ENCODE measurements at places on chromosomes 3 and 15. TPM values are rescaled to one million over a fixed set of nuclear protein-coding genes. Genes with fewer than 3 reads are reported as not detected.

GRCh38 chr3:183586477-183586876 lies 31.0 kb upstream of the KLHL6 start:
- no peak overlapping the region for H3K27ac ChIP-seq
- no peaks in the 10 kb centered on the region for H3K36me3 ChIP-seq
- no peaks in the 10 kb centered on the region for H3K4me1 ChIP-seq
- DNase-seq = no peak
- H3K27me3 ChIP-seq = no peaks in the 10 kb centered on the region

GRCh38 chr3:128466840-128467541 lies at the start of gene DNAJB8:
Gene DNAJB8 (minus strand): TSS chr3:128466890. CDS start chr3:128463245, 3,645 bp downstream.
- H3K4me1 ChIP-seq = no peaks in the 10 kb centered on the region
- H3K36me3 ChIP-seq = no peaks in the 10 kb centered on the region
- no peak for DNase-seq
- no peak within 1 kb of the TSS for H3K27ac ChIP-seq
- H3K4me3 ChIP-seq = no peak within 1 kb of the TSS

Gene MED12L
- 6.4 TPM for total RNA-seq

Gene ANKUB1
- total RNA-seq = not detected

Gene CILP
- not detected for total RNA-seq

- H3K4me3 ChIP-seq = no peak overlapping the region
- no peaks in the 10 kb centered on the region for H3K4me1 ChIP-seq
- peaks cover 9% of the 10 kb centered on the region for H3K27me3 ChIP-seq
Observed at GRCh38 chr15:28930011-28930410, 44.2 kb downstream of the APBA2 start.

GRCh38 chr3:83601704-83602103 lies 1357.1 kb upstream of the CADM2 start:
- H3K27ac ChIP-seq = no peak overlapping the region
- no peaks in the 10 kb centered on the region for H3K4me1 ChIP-seq
- no peaks in the 10 kb centered on the region for H3K27me3 ChIP-seq
- no peak for DNase-seq

- H3K27ac ChIP-seq = no peak overlapping the region
- peaks cover 9% of the 10 kb centered on the region for H3K4me1 ChIP-seq
- H3K36me3 ChIP-seq = no peaks in the 10 kb centered on the region
- H3K27me3 ChIP-seq = no peaks in the 10 kb centered on the region
- H3K4me3 ChIP-seq = no peak overlapping the region
- no peak for DNase-seq
Observed at GRCh38 chr3:156459434-156459833, 95.5 kb downstream of the SSR3 start.

Gene MSL2
- total RNA-seq = 34.8 TPM

Gene CPNE9
- 0.98 TPM for total RNA-seq

DNA sequence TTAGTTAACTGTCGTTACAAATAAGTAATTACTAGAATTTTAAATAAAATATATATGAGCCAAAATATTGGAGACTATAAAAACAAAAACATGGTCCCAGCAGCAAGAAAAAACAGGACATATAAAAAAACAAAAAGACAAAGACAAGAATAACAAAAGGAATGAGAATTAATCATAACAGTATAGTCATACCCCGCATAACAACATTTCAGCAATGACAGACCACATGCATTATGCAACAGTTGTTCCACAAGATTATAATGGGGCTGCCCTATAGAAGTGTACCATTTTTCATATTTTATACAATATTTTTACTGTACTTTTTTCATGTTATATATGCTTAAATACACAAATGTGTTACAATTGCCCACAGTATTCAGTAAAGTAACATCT lies 5.6 kb downstream of the HLTF start:
- H3K27me3 ChIP-seq = no peaks in the 10 kb centered on the region
- H3K4me3 ChIP-seq = no peak overlapping the region
- no peak for DNase-seq
- no peak overlapping the region for H3K27ac ChIP-seq
- peaks cover 11% of the 10 kb centered on the region for H3K4me1 ChIP-seq
- peaks cover 7% of the 10 kb centered on the region for H3K36me3 ChIP-seq

- H3K27ac ChIP-seq = no peak overlapping the region
- no peaks in the 10 kb centered on the region for H3K4me1 ChIP-seq
- H3K27me3 ChIP-seq = no peaks in the 10 kb centered on the region
- DNase-seq = no peak
Observed at GRCh38 chr15:77581896-77582569, 50.7 kb downstream of the LINGO1 start.

DNA sequence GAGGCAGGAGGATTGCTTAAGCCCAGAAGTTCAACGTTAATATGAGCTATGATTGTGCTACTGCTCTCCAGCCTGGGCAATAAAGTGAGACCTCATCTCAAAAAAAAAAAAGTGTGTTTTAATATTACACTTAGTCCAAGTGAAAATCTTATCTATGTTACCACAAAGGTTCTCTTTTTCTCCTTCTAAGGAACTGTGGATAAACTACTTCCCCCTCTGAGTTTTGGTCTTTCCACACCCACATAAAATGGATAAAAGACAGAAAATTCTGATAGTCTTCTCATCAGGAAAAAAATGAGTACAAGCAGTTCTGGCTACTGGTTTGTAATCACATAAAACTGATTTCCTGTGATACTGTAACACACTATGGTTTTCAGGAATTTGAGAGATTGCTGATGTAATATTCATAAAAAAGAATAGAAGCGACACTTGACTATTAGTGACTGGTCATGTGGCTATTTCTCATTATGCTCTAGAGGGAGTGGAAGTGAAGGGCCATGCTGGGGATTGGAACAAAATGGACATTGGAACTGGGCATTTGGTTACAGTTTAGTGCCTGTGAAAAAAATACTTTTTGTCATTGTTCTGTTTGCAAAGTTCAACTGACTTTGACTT lies 68.2 kb downstream of the RYR3 start:
- H3K4me1 ChIP-seq = no peaks in the 10 kb centered on the region
- no peak for DNase-seq
- H3K27ac ChIP-seq = no peak overlapping the region

Gene ESYT3
- 0.05 TPM for total RNA-seq

DNA sequence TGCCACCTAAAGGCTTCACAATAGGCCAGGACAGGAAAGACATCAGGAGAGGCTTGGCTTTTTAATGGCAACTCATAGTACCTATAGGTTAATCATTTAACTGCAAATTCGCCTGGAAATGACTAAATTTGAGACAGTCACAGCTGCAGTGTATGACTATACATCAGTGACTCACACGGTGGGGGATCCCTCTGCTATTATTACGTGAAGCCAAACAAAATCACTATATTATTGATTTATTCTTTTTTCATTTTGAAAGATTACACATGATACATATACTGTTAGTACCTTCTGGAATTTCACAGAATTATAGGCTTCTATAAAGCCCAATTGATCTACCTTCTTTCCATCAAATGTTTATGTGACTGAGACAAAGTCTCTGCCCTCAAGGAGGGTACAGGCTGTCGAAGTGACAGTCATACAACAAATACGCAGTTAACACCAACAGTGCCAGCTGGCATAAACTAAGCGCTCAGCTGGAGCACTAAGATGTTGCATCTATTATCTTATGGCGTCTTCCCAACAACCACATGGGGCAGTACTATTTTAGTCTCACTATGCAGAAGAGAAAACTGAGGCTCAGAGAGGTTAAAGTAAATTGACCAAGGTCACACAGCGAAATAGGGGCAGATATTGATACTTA lies 82.0 kb upstream of the LMOD3 start:
- H3K4me1 ChIP-seq = peaks cover 10% of the 10 kb centered on the region
- H3K27ac ChIP-seq = no peak overlapping the region
- no peaks in the 10 kb centered on the region for H3K27me3 ChIP-seq
- H3K36me3 ChIP-seq = no peaks in the 10 kb centered on the region
- DNase-seq = no peak

- no peaks in the 10 kb centered on the region for H3K27me3 ChIP-seq
- H3K4me1 ChIP-seq = no peaks in the 10 kb centered on the region
- no peak overlapping the region for H3K4me3 ChIP-seq
- DNase-seq = no peak
- H3K27ac ChIP-seq = no peak overlapping the region
- H3K36me3 ChIP-seq = no peaks in the 10 kb centered on the region
Observed at GRCh38 chr3:111210866-111211564, 139.4 kb downstream of the NECTIN3 start.

GRCh38 chr3:193777524-193777923 lies 184.5 kb downstream of the OPA1 start:
- DNase-seq = no peak
- no peaks in the 10 kb centered on the region for H3K36me3 ChIP-seq
- H3K4me1 ChIP-seq = peaks cover 24% of the 10 kb centered on the region
- peaks cover 19% of the 10 kb centered on the region for H3K27me3 ChIP-seq
- no peak overlapping the region for H3K27ac ChIP-seq
- H3K4me3 ChIP-seq = no peak overlapping the region

Gene NCKIPSD
- total RNA-seq = 36.9 TPM

DNA sequence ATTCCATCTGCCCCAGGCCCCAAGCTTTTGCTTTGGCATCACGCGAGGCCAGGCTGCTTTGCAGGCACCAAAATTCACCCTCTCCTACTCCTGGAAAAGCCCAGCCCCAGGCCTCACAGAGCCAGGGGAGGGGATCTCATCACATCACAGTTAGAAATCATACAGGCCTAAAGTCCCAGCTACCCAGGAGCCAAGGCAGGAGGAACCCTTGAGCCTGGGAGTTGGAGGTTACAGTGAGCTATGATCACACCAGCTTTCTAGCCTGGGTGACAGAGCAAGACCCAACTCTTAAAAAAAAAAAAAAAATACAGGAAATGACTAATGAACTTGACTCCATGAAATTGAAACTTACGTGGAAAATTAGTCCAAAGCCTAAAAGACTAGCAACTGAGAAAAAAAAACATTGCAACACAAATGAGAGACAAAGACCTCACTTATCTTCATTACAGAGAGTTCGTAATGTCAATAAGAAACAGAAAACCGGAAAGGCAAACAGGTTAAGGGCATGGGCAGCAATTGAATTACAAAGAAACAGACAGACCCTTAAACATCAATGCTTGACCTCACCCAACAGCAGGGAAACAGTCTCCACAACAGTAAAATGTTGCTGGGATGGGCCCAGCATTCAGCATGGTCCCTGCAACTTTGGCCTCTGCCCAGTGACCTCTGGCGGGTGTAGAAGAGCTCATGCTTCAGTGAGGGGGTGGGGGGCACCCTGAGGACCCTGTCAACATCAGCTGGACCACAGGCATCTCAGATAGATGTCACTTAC lies 151.5 kb downstream of the LRRK1 start:
- no peaks in the 10 kb centered on the region for H3K36me3 ChIP-seq
- DNase-seq = no peak
- H3K4me3 ChIP-seq = no peak overlapping the region
- H3K27ac ChIP-seq = no peak overlapping the region
- H3K4me1 ChIP-seq = no peaks in the 10 kb centered on the region

DNA sequence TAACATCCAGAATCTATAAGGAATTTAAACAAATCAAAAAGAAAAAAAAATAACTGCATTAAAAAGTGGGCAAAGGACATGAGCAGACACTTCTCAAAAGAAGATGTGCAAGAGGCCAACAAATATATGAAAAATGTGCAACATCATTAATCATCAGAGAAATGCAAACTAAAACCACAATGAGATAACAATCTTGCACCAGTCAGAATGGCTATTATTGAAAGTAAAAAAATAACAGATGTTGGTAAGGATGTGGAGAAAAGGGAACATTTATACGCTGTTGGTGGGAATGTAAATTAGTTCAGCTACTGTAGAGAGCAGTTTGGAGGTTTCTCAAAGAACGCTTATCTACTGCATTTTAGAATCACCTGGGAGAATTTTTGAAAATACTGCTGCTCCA lies 186.1 kb downstream of the OTOL1 start:
- H3K36me3 ChIP-seq = no peaks in the 10 kb centered on the region
- H3K4me1 ChIP-seq = no peaks in the 10 kb centered on the region
- DNase-seq = no peak
- no peak overlapping the region for H3K4me3 ChIP-seq
- H3K27me3 ChIP-seq = no peaks in the 10 kb centered on the region
- H3K27ac ChIP-seq = no peak overlapping the region

GRCh38 chr15:52139599-52140462 lies 27.3 kb upstream of the BCL2L10 start:
- H3K27ac ChIP-seq = no peak overlapping the region
- no peaks in the 10 kb centered on the region for H3K27me3 ChIP-seq
- H3K4me1 ChIP-seq = no peaks in the 10 kb centered on the region
- peak; percentile 48 for DNase-seq

Gene CCDC13
- 2.3 TPM for total RNA-seq

- no peaks in the 10 kb centered on the region for H3K4me1 ChIP-seq
- H3K27ac ChIP-seq = no peak overlapping the region
- H3K27me3 ChIP-seq = peaks cover 41% of the 10 kb centered on the region
- DNase-seq = no peak
Observed at GRCh38 chr15:70535955-70536338, 227.4 kb downstream of the UACA start.

Gene ERC2
- not detected for total RNA-seq

DNA sequence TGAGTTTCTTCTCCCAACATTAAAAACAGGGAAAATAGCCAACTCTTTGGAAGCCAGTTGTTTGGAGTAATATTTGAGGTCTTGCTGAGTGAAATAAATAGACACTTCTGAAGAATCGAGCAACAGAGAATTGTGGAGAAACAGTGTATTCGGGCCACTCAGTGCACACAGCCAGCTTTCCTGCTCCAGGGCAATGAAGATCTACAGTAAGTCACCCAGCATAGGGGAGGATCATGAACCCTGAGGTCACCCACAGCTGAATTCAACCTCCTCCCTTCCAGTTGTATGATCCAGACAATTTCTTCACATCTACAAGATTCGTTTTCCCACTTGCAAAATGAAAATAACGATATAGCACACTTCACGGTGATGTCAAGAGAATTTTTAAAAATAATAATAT lies 161.7 kb upstream of the BCL6 start:
- H3K4me3 ChIP-seq = no peak overlapping the region
- H3K36me3 ChIP-seq = no peaks in the 10 kb centered on the region
- H3K27me3 ChIP-seq = no peaks in the 10 kb centered on the region
- no peak for DNase-seq

Gene MKRN3
- 10.1 TPM for total RNA-seq

Gene MST1
- total RNA-seq = 15.4 TPM

Gene ZBTB38
- 33.5 TPM for total RNA-seq

- DNase-seq = no peak
- peaks cover 5% of the 10 kb centered on the region for H3K4me1 ChIP-seq
- H3K27me3 ChIP-seq = no peaks in the 10 kb centered on the region
- no peak overlapping the region for H3K27ac ChIP-seq
- no peaks in the 10 kb centered on the region for H3K36me3 ChIP-seq
- H3K4me3 ChIP-seq = no peak overlapping the region
Observed at GRCh38 chr15:76575274-76575673, 238.7 kb downstream of the ISL2 start.

- peaks cover 7% of the 10 kb centered on the region for H3K4me1 ChIP-seq
- no peak overlapping the region for H3K4me3 ChIP-seq
- no peak overlapping the region for H3K27ac ChIP-seq
- no peaks in the 10 kb centered on the region for H3K36me3 ChIP-seq
Observed at GRCh38 chr3:139906418-139906817, 28.6 kb upstream of the CLSTN2 start.

- DNase-seq = no peak
- no peak overlapping the region for H3K4me3 ChIP-seq
- H3K27ac ChIP-seq = no peak overlapping the region
- H3K27me3 ChIP-seq = no peaks in the 10 kb centered on the region
- peaks cover 62% of the 10 kb centered on the region for H3K36me3 ChIP-seq
- peaks cover 59% of the 10 kb centered on the region for H3K4me1 ChIP-seq
Observed at GRCh38 chr15:60386615-60387014, 11.2 kb downstream of the ANXA2 start.

Gene EFCAB12
- 0.42 TPM for total RNA-seq

GRCh38 chr3:59319442-59319841 lies 269.6 kb upstream of the CFAP20DC start:
- no peak for DNase-seq
- H3K4me1 ChIP-seq = no peaks in the 10 kb centered on the region
- no peak overlapping the region for H3K4me3 ChIP-seq
- no peaks in the 10 kb centered on the region for H3K27me3 ChIP-seq
- H3K27ac ChIP-seq = no peak overlapping the region

Gene GDPGP1
- total RNA-seq = 15.4 TPM
